Cortex of kidney (tissue), 1 donor: ENCODE measurements at places on chromosomes 6 and 20.

DNA sequence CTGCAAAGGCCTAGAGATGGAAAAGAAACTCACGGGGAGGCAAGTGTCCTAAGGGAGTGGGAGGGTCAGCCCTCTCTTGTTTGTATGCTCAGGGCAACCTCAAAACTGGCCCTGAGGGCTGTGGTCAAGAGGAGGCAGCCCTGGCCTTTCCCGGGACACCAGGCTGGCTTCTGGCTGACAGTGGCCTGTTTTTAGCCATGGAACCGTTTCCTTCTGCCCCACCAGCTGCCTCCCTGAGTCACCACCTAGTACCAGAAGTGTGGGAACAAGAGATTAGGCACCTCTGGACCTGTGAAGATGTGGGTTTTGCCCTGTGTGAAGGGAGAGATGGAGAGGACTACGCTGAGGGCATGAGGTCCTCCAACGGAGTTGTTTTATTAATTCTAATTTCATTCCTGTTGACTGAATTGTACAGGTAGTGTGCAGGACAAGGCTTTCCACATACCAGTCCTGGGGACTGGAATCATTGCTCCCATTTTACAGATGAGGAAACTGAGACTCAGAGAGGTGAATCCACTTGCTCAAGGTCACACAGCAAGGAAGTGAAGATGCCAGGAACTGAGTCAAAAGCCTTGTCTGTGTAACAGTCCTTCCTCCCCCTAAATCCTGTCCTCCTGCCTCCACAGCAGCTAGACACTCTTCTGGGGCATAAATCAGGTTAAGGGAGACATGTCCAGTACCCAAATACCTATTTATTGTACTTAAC is 5.5 kb downstream of the FOXS1 start:
- no peak for DNase-seq

DNA sequence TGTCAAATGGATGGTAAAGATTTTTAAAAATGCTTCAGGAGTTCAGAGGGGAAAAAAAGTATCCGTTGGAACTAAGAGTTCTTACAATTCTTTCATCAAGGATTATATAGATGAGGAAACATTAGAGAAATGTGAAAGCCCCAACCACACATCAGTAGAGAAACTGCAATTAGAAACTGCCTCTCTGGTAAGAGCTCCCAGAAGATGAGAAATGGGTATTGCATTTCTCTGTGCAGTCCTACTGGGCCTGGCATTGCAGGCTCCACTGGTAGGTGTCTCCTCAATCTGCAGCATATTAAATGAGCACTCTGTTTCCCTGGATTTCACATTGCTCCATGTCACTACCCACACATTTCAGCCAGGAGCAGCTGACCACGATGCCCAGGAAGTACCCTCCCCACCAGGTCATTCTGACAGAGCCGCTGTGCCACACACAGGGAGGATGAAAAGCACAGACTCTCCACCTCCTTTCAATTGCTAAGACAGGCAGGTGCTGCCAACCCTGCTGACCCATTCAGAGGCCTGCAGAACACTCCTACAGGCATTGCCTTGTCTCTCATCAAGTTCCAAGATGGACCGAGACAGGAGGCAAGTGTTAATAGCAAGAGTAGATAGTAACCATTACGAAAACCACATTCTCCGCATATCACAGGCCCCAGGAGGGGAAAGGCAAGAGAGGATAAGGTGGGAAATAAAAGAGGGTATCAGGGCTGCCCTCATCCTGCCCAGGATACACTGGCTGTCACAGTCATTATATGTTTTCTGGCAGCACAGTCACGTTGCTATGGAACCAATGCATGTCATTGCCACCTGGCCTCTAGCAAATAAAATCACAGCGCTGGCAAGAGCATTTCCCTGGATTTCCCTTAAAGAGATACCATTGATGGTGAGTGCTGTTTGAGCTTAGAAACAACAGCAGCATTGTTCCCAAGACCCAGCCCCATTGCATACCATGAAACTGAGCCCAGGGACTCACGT is 241.7 kb downstream of the ATXN1 start:
- DNase-seq = no peak

- DNase-seq = no peak
Measured at GRCh38 chr6:56073761-56074160, 173.6 kb downstream of the COL21A1 start.

DNA sequence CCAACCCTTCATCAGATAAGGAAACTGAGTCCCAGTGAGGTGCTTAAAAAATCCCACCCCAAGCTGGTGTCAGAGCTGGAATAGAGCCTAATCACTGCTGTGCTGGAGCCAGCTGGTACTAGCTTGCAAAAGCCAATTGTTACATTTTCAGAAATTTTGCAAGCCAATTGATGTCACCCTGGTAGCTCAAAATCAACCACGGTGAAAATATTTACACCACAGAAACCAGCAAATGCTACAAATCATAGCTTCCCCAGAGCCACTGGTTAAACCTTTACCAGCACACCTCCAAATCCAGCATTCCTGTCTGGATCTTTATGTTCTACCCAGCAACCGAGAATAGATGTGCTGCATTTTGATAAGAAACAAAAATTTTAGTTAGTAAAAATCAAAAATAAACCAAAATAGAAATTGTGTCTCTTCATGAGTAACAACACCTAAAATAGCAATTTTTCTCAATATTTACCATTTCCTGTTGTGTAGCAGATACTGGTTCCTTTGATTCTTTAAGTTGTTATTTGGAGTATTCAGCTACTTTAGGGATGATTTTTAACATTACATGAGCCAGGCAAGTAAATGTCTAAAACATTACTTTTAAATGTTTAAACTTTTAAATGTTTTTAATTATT is 7.2 kb upstream of the LCA5 start:
- no peak for DNase-seq

DNA sequence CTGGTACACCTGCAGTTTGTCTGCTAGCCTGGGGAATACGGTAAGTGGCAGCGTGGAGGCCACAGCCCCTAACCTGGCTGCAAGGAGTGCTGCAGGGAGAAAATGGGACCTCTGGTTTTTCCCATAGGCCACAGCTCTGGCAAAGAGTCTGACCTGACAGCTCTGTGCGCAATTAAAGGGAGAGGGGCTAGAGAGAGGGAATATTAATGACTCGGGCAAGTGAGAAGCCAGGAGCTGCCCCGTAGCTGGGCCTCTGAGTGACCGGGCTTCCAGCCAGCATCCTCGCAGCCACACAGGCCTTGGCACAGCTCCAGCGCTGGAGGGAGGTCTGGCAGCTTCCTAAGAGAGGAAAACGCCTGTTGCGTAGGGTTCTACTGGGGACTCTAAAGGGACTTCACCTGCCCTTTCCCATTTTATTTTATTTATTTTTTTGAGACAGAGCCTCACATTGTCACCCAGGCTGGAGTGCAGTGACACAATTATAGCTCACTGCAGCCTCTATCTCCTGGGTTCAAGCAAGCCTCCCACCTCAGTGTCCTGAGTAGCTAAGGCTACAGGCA is 18.2 kb upstream of the OCSTAMP start:
- DNase-seq = no peak

DNA sequence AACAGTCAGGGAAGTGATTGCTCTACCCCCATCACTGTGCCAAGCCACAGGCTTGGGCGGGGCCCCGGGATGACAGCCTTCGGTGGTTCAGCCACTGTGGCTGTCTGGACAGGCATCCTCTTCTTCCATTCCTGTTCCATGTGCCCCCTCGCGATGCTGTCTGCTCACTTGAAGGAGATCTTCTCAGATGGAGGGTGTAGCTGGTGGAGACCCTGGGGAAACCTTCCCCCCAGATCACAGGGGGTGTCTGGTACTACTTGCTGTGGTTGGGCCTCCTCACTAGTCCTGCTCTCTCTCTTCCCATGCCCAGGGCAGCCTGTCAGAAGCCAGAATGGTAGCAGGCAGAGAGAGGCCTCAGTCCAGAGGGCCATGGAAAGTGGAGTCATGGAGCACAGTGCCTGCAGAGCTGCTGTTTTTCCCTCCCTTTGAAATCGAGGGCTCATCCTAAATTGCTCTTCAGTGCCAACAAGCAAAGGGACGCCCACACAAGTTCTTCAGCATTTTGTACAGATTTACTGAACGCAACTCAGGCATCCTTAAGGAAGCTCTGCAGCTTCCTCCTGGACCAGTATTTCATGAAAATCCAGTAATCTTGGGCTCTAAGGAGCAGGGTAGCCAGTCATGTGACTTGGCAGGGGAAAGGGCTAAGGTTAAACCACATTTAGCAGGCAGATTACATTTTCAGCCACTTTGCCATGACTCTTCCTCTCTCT is 326.6 kb downstream of the ZFAND3 start:
- DNase-seq = no peak
